ENCODE measurements at places on chromosomes 16 and 17.

DNA sequence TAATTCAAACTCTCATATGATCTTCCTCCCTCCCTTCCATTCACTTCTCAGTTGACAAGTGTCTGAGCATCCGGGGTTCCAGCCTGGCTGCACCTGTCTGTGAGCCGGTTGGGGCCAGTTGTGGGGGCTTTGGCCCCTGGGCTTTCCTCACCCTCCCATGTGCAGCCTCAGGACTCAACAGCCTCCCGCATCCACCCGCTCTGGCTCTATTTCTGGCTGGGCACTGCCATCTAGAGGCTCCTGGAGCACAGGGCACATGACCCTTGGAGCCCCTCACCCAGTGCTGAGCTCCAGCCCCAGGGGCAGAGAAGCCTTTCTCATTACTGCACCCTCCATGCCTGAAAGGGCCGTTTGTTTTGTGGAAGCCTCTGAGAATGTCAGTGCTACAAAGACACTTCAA is 43.3 kb downstream of the HAPSTR1 start:
- DNase-seq: peak; percentile 12

DNA sequence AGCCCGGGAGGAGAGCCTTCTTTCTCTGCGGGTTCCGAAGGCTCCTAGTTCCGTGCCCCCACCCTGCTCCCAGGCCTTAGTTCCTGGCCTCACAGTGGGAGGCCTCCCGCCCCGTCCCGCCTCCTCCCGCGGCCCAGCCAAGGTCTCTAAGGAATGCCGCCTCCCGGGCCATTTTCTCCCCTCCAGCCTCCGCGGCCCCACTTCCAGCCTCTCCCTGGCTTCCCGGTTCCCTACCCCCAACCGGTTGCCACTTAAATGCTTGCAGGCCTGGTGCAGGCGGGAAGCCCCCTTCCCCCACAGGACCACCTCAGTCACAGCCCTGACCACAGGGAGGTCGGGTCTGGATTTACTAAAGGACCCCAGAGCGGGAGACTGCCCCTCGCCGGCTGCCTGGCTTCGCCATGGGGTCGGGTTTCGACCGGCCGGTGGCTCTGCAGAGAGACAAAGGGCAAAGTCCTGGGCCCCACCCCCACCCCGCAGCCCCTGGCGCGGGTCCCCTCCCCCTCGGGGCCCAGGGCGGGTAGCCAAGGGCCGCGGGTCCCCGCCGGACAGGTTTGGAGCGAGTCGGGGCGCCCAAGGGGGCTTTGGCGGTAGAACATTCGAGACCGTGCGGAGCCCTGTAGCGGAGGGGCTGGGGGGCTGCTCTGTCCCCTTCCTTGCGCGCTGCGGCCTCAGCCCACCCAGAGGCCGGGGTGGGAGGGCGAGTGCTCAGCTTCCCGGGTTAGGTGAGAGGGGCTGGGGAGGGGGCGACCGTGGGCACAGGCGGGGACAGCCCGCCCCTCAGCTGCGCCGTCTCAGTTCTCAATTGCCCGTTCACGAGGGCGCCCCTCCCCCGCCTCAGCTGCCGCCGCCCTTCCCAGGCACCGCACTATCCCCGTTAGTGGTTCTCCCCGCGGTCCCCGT is 16.4 kb downstream of the IGF2BP1 start:
- no peak for DNase-seq

GRCh38 chr17:21239680-21240368 is 13.4 kb downstream of the NATD1 start:
- DNase-seq: no peak

DNA sequence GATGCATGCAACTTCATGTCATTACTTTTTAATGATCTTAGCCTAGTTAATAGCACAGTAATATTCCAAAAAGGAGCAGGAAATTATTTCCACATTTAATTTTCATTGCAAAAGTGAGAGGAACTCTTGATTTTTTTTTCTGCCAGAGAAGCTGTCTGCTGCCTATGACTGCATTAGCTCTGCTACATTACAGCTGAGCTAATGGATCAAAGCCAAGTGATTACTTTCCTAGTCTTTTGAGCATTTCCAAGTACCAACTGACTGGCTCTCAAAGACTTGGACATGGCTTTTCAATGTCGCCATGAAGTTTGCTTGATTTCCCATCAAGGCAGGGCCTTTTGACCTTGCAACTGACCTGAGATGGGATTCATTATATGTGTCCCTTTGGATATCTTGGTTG is 356.6 kb upstream of the XYLT1 start:
- DNase-seq: no peak

- no peak for DNase-seq
These were observed 9.4 kb upstream of the DNASE1 start for GRCh38 chr16:3645108-3645503.

GRCh38 chr17:82503094-82503727 is 16.3 kb upstream of the FOXK2 start:
- no peak for DNase-seq

DNA sequence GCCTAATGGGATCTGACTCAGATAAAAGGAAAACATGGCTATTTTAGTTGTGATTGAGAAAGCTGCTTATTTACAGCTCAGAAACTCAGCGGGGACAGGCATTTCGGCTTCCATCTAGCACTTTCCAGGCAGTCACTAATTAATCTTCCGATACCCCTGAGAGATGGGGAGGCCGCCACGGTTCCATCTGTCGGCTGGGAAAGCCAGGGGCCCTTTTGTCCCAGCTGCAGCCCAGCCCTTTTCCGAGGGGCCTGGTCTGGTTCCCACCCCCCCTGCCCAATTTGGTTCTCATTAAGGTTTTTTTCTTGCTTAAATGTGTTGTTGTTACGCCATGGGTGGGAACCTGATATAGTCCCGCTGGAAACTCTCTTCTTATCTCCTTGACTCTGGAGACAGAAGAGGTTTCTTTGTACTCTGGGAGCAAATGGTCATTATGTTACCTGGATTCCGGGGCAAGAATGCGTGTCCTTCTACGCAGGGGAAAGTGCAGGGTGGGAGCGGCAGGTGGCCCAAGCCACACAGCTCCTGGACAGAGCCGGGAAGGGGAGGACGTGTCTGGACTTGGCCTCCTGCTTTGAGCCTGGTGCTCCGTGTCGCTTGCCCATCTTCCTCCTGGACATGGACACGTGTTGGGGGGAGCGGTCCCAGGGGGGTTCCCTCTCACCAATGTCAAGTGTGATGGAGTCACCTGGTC is 50.9 kb upstream of the GSE1 start:
- DNase-seq: no peak

- no peak for DNase-seq
These were observed 1.3 kb upstream of the RDM1 start for GRCh38 chr17:35931794-35932425.

- no peak for DNase-seq
These were observed 14.0 kb downstream of the NR1D1 start for GRCh38 chr17:40086150-40087044.

DNA sequence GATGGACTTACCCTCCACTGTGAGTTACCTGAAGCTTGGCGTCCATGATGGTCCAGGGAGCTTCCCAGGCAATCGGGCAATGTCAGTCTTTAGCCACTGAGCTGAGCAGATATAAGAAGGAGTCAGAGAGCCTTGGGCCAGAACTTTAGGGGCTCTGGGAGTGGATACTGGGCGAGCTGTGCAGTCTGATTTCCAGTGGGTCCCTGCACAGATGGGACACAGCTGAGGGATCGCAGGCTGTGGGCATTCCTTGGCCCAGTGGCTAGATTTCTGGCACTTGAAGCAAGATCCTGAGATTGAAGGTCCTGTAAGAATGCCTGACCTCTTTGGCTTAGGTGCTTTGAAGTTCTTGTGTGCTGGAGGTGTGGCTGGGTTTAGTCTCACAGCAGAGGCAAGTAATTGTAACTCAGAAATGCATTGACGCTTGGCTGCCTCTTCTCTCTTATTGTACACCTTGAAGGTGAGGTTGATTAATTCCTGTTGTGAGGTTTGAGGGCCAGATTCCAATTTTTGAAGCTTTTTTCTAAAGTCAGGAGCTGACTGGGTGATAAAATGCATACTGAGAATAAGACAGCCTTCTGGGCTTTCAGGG is 2283.8 kb downstream of the TP53TG3F start:
- DNase-seq: no peak

DNA sequence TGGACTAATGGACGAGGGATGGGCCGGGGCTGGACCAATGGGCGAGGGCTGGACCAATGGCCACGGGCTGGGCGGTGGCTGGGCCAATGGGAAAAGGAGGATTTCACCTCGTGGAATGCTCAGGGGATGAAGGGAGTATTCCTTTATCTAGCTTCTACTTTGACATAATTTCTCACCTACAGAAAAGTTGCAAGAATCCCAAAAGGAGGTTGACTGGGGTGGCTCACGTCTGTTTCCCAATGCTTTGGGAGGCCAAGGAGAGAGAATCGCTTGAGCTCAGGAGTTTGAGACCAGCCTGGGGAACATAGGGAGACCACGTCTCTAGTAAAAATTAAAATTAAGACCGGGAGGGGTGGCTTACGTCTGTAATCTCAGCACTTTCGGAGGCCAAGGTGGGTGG is 5.7 kb upstream of the FLYWCH1 start:
- DNase-seq: no peak

DNA sequence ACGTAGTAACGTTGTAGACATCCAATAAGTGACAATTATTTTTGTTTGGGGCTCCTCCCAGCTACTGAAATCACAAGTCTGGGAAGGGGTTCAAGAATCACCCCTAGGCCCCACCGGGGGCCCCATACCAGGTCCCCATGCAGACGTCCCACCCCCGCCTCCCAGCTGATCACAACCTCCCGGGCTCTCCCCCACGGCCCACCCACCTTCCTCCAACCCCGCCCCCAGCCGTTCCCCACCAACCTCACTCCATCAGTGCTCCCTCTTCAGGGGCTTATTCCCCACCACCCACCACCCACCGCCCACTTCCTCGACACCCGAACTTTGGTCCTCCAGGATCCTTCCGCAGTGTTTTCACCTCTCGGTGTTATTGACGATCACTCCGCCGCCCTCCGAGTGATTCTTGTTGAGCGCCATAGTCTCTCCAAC is 240 bp downstream of the WBP2 start:
- no peak for DNase-seq

- no peak for DNase-seq
These were observed 7.8 kb downstream of the NTN1 start for GRCh38 chr17:9028988-9029570.

DNA sequence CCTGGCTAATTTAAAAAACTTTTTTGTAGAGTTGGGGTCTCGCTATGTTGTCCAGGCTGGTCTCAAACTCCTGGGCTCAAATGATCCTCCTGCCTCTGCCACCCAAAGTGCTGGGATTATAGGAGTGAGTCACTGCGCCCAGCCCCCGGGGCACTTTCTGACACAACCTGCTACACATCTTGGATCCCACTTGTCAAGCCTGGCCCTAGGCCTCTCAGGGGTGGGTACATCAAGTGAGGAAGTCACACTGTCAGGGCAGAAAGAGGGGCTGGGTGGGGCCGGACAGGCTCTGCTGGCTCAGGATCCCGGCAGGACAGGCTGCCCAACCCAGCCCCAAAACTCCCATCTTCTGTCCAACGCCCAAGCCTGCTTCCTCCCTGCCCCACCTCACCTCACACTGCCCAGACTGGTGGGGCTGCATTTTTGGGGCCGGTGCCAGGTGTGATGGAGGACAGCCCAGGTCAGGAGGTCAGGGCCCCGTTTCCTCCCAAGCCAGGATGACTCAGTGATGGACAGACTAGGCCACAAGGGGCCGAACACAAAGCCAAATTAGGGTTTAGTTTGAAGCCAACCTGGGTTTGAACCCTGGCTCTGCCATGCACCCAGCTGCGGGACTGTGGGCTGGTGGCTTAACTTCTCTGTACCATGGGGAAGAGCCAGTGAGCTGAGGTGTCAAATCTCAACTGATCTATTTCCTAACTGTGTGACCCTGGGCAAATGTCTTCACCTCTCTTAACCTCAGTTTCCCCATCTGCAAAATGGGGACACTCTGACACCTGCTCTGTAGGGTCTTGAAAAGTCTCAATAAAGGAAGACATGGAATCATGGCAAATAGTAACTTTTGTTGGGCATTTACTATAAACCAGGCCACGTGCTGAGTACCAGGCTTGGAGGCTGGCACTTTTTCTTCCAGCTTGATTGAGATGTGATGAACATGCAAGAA is 8.9 kb upstream of the PPL start:
- no peak for DNase-seq

GRCh38 chr16:57809276-57810196 is 7.2 kb upstream of the KIFC3 start:
- DNase-seq: no peak

- DNase-seq: no peak
These were observed 35.8 kb upstream of the TEKT3 start for GRCh38 chr17:15377200-15377599.

- DNase-seq: peak; percentile 12
These were observed 7.4 kb upstream of the B9D1 start for GRCh38 chr17:19369846-19370492.

- DNase-seq: no peak
These were observed 8.6 kb downstream of the SGCA start for GRCh38 chr17:50174444-50174843.

DNA sequence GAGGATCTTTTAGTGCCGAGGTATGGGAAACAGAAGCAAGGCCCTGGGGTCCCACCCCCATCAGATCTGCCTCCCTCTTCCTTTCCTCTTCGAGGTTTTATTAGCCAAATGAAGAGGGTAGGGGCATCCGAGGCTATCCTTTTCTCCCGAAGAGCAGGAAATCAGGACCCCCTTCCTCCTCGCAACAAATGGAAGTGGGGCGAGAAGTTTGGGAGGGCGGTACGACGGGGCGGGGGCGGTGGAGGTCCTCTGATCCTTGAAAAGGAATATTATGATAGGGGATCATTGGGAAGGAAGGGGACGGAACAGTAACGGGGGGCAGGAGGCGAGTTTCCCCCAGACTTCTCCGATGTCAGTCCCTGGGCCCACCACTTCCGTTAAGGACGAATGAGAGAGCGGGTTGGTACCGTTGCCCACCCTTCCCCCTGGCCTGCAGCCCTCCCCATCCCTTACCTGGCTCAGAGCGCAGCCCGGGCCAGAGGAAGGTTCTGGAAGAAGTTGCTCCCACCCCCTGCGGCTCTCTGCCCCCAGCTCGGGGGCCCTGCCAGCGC is 309 bp downstream of the FOXJ1 start:
- DNase-seq: no peak

DNA sequence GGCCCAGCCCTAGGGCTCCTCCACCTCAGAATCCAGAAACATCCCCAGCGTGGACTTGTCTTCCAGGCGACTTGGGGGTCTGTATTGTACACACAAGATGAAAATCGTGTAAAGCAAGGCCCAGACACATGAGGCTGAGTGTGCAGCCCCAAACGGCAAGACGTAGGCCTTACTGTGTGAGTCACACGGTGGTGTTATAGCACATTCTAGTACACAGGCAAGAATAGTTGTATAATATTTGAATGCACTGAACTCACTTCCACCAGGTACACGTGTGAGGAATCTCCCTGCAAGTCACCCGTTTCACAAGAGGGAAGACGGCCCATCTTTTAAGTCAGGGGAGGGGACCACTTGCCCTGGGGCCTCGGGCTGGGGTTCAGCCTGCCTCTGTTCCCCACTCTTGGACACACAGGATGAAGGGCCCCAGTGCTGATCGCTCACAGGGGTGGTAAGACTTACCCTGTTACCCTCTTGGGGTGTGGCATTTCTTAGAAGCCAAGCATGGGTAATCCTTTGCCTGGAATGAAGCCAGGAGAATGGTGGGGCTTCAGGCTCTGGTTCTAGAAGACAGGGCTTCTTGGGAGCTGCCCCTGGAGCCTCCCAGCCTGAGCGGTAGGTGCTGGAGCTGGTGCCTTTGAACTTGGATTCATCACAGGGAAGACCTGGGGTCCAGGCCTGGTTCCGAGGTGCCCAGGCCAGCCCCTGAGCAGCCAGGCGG is 71.3 kb downstream of the SREBF1 start:
- DNase-seq: no peak
